ENCODE measurements at places on chromosomes 5 and 9.

DNA sequence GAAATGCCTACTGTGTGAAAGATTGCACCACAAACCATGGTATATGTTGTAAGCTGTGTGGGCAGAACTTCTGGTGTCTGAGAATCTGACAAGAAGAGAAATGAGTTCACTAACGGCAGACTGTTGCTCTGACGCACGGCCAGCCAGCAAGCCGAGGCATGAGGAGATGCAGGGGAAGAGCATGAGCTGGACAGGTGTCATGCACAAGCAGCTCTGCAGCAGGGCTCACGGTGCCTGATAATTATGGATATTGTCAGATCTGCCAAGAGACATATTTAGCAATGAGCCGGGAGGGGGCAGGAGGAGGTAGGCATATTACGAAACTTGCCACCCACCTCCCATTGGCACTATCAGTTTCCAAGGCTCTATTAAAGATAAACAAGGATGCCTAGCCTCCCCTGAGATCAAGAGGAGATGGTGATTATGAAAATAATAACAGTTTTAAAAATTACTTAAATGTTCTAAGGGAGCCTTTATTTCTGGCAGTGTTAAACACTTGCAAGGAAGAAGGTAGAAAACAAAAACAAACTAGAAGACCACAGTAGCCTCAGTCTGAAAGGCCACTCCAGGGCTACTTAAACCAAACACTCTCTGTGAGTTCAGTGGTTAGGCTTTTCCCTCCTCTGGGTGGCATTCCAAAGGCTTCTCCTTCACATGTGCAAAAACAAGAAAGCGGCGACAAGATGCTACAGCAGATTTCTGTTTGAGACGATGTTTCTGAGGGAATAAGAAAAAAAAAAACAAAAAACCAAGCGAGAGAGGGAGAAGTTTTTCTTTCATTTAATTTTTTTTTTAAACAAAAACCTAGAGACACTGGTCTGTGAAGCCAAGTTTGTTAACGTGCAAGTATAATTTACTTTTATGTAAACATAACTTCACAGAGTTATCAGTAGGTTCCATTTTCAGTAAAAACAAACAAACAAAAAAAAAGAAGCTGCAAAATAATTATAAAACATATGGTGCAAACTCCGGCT, 339.5 kb downstream of the BNC2 start:
- no peak for DNase-seq

GRCh38 chr9:116269250-116269649, 115.7 kb downstream of the PAPPA start:
- DNase-seq = no peak

DNA sequence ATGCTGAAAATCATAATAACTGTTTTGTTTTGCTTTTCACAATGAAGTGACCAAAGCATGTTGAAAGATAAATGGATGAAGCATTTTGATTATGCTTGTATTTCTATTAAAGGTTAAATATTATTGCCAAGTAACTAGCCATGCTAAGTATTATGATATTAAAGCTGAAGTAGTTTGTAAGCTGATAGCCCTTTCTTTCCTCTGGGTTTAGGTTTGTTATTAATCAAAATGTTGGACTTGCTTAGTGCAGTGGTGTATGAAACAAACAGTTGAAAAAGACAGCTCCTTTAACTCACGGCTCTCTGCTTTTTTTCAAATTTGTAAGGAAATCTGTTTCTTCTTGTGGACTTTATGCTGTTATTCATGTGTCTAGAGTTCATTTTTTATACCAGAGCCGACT, 246.0 kb downstream of the CWC27 start:
- no peak for DNase-seq

DNA sequence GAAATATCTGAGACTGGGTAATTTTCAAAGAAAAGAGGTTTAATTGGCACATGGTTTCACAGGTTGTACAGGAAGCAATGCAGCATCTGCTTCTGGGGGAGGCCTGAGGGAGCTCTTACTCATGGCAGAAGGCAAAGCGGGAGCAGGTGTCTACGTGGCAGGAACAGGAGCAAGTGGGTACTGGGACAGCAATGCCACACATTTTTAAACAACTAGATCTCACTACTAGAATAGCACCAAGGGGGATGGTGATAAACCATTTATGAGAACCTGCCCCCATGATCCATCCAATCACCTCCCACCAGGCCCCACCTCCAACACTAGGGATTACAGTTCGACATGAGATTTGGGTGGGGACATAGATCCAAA, 47.6 kb upstream of the HOMER1 start:
- no peak for DNase-seq

- no peak for DNase-seq
Observed at GRCh38 chr9:37178742-37179141, 58.4 kb downstream of the ZCCHC7 start.

DNA sequence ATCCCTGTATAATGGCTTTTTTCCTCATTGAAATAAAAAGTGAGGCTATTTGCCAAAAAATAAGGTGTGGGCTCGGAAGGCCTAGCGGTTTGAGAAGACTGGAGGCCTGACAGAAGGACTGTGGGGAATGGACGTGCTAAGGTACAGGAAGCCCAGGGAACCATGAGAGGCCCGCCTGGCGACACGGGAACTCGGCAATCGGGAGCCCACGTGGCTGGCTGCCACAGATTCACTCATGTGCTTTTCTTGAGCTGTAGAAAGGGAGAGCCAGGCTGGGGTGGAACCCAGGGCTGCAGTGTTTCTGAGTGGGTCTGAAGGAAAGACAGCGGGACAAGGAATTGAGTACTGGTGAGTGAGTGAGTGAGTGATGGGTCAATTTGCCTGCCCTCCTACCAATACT, 11.9 kb upstream of the DDX41 start:
- DNase-seq = peak; percentile 44

GRCh38 chr5:127723571-127723970, 20.4 kb downstream of the CCDC192 start:
- no peak for DNase-seq

GRCh38 chr5:58486290-58486689, 4.9 kb upstream of the GAPT start:
- no peak for DNase-seq
